Stimulated activated CD4-positive, alpha-beta T cell treated with anti-CD3 and anti-CD28 coated beads, TNF-alpha, amount 100 ng/mL, for 1 hour (primary cell): ENCODE measurements at places on chromosomes 3 and 15.

DNA sequence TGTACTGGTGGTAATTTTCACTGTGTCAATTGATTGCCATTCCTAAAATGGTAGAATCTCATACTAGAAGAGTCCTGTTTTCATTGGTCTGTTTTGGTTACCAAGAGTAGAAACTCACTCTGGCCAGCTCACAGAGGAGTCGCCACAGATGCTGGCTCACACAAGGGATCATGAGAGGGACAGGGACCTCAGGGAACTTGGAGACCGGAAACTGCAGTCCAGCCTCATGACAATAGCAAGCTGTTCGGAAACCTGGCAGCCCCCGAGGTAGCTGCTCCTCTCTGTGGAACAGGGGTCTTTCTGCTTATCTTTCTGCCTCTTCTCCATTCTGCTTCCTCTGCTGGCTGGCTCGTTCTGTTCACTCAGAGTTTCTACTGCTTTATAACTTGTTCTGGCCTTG is 192.9 kb downstream of the PLCL2 start:
- DNase-seq: no peak

DNA sequence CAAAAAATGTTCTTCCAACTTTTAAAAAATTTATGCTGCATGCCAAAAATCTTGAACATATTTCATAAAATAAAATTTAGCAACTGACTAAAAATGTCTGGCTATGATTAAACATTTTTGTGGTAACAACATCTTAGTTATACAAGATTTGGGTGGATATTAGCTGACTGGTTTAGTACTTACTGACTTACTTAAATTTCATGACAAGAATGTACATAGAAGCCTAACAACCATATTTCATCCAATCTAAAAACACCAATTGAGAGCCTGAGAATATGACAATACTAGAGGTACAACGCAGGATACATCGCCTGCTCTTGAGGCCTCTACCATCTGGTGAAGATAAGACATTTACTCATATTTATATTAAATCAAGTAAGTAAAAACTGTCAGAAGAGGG is 34.6 kb downstream of the GNB4 start:
- DNase-seq: no peak

GRCh38 chr3:33023176-33024136 is 72.0 kb downstream of the CCR4 start:
- no peak for DNase-seq

DNA sequence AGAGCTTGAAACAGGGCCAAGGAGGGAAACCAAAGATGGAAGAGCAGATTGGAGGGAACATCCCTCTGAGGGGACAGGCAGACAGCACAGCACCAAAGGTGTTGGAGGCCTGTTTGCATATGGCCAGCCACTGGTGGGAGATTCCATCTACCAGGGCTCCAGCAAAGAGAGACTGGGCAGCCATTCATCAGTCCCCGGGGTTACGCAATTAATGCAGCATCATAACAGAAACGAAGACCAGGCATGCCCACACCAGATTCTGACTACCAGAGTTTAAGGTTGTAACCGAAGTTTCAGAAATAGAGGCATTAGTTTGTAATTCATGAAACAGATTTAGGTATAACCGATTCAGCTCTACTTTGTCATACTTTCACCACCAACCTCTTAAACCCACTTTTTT is 58.1 kb downstream of the COL8A1 start:
- DNase-seq: no peak

GRCh38 chr15:96327155-96327741 is 3.3 kb upstream of the NR2F2 start:
- DNase-seq: no peak

DNA sequence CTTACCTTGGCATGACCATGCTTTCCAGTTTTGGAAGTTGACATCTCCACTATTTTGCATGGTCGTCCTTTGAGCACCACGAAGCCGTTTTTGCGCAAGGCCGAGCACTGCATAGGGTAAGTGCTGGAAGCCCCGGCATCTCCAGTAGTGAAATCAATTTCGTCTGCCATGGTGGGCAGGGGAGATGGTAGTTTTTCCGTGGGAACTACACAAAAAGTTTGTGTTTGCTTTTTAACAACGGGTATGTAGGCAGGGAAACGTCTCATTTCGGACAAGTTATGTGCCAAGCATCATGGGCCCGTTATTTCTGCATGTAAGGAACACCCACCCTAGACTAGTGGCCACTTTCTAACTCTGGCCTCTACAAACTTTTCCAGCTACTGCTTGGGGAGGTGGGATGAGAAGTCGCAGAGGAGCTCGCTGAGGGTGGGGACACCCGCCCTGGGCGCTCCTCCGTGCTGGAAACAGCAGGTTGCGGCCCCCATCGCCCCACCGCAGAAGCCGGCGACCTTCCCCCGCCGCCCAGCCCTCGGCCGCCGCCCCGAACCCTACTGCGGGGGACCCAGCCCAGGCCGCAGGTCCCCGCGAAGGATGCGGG is 701 bp downstream of the EIF5A2 start:
- no peak for DNase-seq
